ENCODE measurements at places on chromosomes 11 and 22. TPM values are rescaled to one million over a fixed set of nuclear protein-coding genes. Genes with fewer than 3 reads are reported as not detected.

DNA sequence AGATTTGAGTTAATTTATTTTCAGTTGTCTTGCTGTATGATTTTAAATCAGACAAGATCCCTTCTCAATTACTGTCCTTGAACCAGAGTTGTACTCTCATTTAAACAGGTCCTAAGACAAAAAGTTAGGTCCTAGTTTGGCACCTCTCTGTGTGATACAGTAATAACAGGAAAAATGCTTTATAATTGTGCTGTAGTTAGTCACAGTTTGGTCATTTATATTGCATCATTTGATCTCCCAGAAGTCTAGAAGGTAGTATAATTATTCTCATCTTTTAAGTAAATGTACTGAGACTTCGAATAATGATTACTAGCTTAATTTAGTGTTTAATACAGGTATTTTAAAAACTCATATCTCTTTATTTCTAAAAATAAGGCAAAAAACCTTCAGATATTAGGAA lies 18.1 kb upstream of the LUZP2 start:
- no peak for DNase-seq

Gene P2RY2
- 6.1 TPM for polyA plus RNA-seq

GRCh38 chr22:33247758-33248157 lies 189.6 kb upstream of the SYN3 start:
- no peak for DNase-seq

Gene A4GALT
- 7.8 TPM for polyA plus RNA-seq

DNA sequence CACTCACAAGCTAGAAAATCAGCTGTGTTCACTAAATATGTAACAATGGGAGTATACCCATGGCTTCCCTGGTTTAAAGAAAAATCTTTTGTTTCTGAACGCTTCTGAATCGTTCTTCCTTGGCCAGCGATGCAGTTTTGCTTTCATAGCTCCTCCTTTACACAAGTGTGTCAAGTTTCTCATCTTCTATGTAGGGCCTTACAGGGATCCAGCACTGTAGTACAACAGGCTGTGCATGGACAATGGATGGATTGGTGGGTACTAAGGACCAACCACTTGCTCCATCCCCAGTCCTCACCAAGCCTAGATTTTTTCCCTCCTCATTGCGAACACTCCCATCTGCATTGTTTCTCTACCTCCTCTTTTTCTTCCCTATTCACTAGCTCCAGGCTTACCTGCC lies 24.3 kb upstream of the POU2AF2 start:
- DNase-seq, result no peak

DNA sequence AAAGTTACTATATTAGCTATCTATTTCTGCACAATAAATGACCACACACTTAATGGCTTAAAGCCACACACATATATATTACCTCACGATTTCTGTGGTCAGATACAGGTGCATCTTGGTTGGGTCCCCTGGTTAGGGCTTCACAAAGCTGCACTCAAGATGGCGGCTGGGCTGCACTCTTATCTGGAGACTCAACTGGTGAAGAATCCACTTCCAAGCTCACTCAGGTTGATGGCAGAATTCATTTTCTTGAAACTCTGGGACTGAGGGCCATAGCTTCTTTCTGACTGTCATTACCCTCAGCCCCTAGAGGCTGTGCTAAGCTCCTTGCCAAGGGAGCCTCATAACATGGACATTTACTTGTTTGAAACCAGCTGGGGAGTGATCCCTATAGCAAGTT lies 5.1 kb upstream of the MS4A10 start:
- DNase-seq, result no peak

DNA sequence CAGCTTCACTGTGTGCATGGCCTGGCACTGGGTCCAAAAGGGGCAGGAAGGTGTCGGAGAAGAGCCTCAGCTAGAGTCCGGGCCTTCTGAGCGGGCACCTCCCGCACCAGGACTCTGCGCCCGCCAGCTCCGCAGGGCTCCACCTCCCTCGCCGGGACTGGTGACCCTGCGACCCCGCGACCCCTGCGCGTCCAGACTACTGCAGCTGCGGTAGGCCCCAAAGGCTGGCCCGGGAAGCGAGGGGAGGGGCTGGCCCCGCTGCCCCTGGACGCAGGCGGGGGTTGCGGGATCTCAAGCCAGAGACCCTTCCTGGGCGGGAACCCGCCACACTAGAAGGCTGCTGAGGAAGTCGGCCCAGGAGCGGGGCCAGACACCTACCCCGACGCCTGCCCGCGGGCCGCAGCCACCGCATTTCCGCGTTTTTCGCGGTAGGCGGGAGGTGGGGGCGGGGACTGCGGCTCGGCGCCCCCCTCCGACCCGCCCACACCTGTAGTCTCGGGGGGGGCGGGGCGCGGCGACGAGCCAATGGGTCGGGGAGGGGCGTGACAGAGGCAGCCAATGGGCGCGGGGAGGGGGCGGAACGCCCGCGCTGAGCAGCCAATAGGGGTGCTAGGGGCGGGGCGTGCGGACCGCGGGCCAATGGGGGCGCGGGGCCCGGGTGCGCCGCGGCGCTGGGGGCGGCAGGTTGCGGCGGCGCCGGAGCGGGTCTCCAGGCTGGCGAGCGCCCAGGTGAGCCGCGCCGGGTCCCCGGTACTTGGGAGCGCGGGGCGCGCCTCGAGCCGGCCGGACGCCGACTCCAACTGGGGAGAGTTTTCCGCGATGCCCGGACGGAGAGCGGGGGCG lies at the start of the genes LMNTD2 and RASSF7:
TSS of gene LMNTD2 (minus strand) at position 434 of the 843 bp plus-strand sequence. CDS start at position 412, 22 bp downstream.
TSS of gene RASSF7 (plus strand) at position 666 of the 843 bp plus-strand sequence. CDS start 799 bp downstream, outside the sequence.
- peak; percentile 90 for DNase-seq

DNA sequence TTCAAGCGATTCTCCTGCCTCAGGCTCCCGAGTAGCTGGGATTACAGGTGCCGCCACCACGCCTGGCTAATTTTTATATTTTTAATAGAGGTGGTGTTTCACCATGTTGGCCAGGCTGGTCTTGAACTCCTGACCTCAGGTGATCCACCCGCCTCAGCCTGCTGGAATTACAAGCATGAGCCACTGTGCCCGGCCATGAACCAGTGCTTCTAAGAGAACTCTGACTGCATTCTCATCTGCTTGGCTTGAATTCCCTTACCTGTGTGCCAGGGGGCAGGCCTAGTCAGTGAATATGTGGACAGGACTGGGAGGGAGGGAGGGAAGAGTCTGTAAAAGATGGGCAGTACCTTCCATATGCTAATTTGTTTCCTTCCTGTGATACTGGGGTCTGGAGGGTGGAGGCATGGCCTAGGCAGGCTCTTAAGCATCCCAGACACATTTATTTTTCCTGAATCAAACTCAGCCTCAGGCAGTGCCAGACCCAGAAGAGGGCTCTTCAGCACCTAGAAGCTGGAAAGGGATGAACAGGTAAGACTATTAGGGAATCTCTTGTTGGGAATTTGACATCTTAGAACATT lies 6.6 kb downstream of the RPS25 start:
- DNase-seq, result no peak

Gene ACR
- polyA plus RNA-seq, result 0.11 TPM

GRCh38 chr11:124763156-124763947 lies 1.3 kb upstream of the ESAM start:
- no peak for DNase-seq

DNA sequence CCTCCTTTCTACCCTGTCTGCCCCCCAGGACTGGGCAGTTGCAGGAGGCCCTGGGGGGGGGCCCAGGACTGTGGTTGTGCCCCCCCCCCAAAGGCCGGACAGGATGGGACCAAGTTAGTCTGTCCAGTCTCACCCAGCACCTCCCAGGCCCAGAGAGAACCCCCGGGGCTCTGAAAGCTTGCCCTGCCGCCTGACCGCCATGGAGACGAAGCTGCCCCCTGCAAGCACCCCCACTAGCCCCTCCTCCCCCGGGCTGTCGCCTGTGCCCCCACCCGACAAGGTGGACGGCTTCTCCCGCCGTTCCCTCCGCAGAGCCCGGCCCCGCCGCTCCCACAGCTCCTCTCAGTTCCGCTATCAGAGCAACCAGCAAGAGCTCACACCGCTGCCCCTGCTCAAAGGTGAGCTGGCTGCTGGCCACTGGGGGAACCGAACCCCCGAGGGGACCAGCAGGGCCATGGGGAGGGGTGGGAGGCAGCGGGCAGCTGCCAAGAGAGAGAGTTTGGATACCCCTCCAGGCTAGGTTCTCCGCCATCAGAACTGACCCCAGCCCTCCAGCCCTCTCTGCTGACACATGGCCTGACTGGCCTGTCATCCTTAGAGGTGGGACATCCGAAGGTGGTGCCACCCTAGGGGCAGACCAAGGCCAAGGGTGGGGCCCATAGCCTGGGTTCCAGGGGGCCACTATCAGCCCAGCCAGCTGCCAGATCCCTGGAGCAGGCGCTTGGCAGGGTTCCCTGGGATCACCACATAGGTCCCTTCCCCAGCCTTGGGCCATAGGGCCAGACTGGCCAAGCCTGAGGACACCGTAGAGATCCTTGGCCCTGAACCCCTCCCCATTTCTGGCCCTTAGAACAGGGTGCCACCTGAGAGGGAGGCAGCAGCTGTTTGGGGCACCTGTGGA lies 1.3 kb downstream of the PPP2R5B start:
- DNase-seq, result no peak

GRCh38 chr11:131066551-131066950 lies 150.3 kb upstream of the SNX19 start:
- DNase-seq, result no peak
